ENCODE measurements at places on chromosomes 12 and 14.

DNA sequence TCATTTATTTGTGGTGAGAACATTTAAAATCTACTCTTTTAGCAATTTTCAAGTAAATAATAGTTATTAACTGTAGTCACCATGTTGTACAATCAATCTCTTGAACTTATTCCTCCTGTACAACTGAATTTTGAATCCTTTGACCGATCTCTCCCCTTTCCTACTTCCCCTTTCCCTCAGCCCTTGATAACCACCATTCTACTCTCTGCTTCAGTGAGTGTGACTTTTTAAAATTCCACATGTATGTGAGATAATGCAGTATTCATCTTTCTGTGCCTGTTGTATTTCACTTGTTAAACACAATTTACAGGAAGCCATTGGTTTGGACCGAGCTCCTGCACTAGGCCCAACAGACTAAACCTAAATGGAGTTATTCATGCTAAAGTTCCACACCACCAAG, 458.9 kb upstream of the PDE3A start:
- DNase-seq = no peak

DNA sequence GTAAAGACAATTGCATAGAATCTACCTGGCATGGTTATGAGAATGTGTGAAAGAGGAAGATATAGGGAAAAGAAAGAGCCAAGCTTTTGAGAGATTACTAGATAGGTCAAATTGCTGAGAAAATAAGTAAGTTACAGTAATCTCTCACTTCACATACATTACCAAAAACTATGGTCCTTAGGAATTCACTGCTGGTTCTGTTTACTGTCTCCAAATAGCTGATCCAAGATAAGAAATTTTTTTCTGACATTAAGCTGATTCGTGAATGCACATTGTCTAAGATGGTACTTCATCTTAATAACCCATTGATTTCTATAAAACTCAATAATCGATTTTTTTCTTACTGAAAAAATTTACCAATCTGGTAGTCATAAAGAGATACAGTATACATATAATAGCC, 17.4 kb downstream of the SIX1 start:
- no peak for DNase-seq

DNA sequence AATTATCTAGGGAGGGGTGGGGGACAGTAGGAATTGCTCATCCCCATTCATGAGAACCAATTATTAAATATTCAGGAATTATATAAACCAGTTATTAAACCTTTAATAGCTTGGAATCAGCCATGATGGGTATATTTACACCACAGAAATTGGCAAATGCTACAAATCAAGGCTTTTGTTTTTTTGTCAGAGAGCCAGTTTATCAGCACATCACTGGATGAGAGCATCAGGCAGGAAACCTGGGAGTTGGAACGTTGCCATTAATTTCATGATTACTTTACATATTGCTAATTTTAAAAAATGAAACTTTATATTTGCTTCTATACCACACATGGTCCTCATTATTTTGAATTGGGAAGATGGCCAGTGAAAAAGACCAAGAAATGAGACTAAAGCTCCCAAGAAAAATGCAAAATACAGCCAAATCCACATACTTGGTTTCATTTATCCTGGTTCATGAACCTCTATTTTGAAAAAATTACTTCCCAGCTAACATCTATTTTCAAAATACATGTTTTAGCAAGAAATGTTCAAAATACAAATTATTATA, 48.4 kb downstream of the ATL1 start:
- DNase-seq = no peak

GRCh38 chr14:34179727-34180126, 228.9 kb upstream of the EGLN3 start:
- no peak for DNase-seq

DNA sequence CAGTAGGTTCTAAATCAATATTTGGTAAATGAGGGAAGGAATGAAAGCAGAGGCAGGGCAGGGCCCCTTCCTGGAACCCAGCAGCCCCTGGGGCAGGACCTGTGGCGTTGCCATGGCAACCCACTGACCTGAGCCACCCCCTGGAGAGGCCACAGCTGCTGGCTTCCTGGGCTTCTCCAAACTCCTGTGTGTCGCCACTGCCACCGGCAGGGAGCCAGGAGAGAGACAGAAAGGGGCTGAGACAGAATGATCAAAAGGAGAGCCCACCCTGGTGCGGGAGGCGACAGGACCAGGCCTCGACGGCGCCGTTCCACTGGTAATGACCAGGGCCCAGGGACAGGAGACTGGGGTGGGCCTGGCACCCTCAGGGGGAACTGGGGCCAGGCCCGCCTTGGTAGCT, 18.2 kb downstream of the RFX4 start:
- DNase-seq = no peak

- DNase-seq = no peak
Measured at GRCh38 chr14:51988221-51988620, 1.1 kb upstream of the RTRAF start.

GRCh38 chr12:114767084-114767760, 83.2 kb upstream of the TBX3 start:
- no peak for DNase-seq

DNA sequence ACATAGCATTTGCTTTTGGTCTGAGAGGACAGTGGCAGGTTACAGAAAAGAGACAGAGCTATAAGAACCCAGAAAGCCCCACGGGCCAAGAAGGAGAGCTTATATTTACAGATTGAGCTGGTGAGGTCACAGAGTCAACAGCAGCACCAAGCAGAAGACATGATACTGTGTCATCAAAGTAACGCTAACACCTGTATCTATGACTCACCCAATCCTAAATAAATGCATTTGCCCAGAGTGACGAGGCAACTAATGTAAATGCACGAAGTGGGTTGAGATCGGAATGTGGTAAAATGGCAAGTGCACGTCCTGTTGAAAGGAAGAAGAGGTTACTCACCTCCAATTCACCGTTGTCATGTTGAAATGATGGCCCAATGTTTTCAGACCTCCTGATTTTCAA, 6.7 kb upstream of the CD163L1 start:
- no peak for DNase-seq

DNA sequence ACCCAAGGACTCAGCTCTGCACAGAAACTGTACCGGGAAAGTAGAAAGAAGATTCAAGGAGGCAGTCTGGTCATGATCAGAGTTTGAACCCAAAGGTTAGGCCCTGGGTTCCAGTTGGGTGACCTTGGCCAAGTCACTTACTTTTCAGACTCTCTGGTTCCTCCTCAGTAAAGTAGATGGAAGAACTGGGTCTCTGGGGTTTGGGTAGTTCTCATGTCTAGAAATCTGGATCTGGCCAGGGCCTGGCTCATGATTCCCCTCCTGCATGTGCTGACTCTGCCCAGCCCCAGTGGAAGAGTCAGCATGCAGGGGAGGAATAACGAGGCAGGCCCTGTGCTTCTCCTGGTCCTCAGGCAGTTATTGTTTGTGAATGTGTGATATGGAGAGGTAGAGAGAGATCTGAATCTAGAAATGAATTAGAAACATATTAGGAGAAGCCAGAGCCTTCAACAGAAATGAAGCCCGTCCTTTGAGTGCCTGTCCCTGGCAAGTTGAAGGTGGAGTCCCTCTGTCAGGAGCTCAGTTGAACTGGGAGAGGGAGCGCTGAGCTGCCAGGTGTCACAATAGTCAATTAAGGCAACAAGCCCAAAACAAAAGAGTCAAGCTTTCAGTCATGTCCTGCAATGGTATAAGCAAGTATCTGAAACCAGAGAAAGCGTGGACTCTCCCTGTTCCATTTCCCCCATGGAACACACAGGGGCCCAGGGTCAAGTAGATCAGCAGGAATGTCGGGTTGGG, 131.3 kb upstream of the HIF1A start:
- DNase-seq = no peak

- peak; percentile 22 for DNase-seq
Measured at GRCh38 chr14:105577314-105577861, 51.0 kb downstream of the TMEM121 start.

DNA sequence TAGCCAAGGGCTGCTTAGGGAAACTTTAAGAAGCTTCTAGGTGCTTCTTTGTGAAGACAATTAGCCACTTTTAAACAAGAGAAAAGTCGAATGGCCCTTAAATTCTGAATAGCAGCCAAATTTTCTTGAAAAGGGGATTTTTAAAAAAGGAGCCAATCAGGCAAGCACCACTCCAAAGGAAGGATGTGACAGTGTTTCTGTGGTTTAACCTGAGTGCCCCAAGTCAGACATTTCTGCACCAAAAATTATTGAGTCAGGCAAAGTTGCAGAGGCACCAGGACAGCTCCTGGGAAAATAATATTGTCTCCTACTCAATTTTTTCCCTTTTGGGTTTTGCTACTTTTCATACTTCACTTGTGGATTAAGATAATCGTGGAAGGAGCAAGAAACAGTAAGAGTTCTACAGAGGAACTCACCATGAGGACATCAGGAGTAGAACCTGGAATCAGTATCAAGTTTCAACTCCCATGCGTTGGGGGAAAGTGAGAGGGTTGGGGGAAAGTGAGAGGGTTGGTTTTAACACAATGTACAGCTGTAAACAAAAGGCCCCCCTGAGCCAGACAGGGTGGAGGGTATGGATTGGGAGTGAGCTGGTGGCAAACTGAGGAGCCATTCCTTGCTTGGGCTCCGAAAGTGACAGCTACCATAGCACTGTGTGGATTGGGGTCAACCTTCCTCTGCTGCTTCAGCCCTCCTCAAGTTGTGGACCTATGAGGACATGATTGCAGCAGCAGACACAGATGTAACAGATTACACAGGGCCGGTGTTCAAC, 90.8 kb downstream of the SLC38A1 start:
- no peak for DNase-seq

DNA sequence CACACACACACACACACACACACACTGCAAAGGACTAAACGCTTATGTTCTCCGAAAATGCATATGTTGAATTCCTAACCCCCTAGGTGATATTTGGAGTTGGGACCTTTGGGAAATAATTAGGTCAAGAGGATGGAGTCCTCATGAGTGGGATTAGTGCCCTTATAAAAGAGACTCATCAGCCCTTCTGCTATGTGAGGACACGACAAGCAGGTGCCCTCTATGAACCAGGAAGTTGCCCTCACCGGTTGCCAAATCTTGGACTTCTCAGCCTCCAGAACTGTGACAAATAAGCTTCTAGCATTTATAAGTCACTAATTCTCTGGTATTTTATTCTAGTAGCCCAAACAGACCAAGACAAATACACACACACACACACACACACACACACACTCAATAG, 20.7 kb upstream of the TCP11L2 start:
- DNase-seq = no peak

DNA sequence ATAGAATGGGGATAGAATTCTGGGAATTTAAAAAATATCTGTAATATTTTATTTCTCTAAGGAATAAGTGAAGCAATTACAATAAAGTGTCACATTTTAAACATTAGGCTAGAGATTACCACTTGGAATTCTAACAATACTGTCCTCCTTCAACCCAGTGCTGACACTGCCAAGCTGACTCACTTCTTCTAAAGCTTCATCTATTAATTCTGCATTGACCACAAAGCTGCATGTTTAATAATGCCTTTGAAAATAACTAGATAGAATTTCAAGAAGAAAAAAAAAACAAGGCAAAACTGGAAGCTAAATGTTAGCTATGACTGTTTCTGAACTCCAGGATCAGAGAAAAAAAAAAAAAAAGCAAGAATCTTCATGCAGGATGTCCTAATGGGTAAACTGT, 970.7 kb upstream of the FBXO33 start:
- no peak for DNase-seq

- no peak for DNase-seq
Measured at GRCh38 chr14:72625689-72626088, 268.2 kb downstream of the DPF3 start.

GRCh38 chr12:4829161-4829792, 80.4 kb upstream of the KCNA1 start:
- no peak for DNase-seq

DNA sequence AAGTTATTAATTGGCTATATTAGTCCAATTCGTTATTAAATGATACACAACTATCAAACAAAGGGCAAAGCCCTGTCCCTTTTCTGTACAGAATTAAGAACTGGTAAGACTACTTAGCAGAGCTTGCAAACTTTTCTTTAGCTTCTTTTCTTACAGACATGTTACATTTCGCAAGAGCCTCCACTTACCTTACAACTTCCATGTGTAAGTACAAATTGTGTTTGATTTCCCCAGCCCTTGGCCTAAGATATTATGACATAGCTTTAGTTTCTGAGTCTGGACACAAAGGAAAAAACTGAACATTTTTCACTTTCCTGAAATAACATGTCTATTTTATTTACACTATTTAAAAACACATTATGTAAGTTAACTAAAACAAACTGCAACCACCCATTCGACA, 1.7 kb downstream of the ATF7 start:
- no peak for DNase-seq

DNA sequence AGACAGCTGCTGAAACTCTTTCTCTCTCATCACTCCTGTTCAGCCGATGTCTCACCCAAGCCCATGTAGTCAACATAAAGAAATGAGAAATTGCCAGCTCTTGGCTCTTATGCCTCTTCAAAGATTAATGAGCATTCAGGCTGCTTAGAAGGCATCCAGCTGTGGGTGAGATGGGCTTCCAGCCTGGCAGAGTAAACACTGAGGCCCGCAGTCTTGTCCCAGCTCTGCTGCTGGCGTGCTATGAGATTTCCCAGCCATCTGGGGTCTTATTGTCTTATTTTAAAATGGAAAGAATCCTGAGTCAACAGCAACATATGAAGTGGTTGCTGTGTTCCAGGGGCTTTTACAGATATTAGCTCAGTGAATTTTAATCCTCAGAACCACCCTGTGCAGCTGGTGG, 12.6 kb downstream of the RXYLT1 start:
- no peak for DNase-seq

- no peak for DNase-seq
Measured at GRCh38 chr12:24821691-24822090, 127.2 kb downstream of the BCAT1 start.

DNA sequence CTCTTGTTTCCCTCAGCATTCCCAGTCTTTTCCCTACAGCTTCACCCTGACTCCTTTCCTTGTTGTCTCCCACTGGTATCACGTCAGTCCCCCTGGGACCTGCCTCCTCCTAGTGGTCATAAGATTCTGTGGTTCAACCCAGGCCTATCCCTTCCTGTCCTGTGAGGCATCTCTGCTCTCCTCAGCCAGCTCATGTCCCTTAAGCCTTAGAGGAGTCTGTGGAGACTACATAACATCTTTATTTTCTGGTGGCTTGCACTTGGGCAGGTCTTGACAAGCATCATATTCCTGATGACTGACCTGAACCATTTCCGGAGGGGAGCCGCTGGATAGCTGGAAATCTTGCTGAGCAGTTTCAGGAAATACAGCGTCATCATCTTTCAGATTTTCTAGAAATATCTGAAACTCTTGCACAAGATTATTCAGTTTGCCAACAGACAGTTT, 688 bp downstream of the C12orf71 start:
- no peak for DNase-seq

GRCh38 chr14:31968956-31969698, 108.0 kb upstream of the ARHGAP5 start:
- DNase-seq = no peak
